ENCODE measurements at places on chromosomes 5 and 9. TPM values are rescaled to one million over a fixed set of nuclear protein-coding genes. Genes with fewer than 3 reads are reported as not detected.

The GARNL3 gene
- total RNA-seq: 6.0 TPM

The ENHO gene
- 0.34 TPM for total RNA-seq

The PCSK1 gene
- not detected for total RNA-seq

The SAXO1 gene
- total RNA-seq: 0.28 TPM

The WWC1 gene
- total RNA-seq: 0.53 TPM

The ZNF454 gene
- not detected for total RNA-seq

The HTR4 gene
- total RNA-seq: not detected

The CDX1 gene
- not detected for total RNA-seq

The MYOZ3 gene
- not detected for total RNA-seq

The CDC20B gene
- not detected for total RNA-seq

The TRIP13 gene
- 0.56 TPM for total RNA-seq

The MEIKIN gene
- total RNA-seq: 1.1 TPM

The SLC4A9 gene
- not detected for total RNA-seq

The PLCXD3 gene
- total RNA-seq: not detected

The EEIG1 gene
- 28.2 TPM for total RNA-seq

The IL33 gene
- total RNA-seq: not detected

The APBA1 gene
- 0.11 TPM for total RNA-seq

The ANXA2R gene
- 38.0 TPM for total RNA-seq

The OR2V2 gene
- total RNA-seq: not detected

The SLC27A6 gene
- not detected for total RNA-seq

All from natural killer cell (primary cell).